ENCODE measurements at places on chromosomes 16 and 17. TPM values are rescaled to one million over a fixed set of nuclear protein-coding genes. Genes with fewer than 3 reads are reported as not detected.

The CIBAR2 gene
- 0.80 TPM for total RNA-seq

The MYOCD gene
- total RNA-seq: 19.2 TPM

DNA sequence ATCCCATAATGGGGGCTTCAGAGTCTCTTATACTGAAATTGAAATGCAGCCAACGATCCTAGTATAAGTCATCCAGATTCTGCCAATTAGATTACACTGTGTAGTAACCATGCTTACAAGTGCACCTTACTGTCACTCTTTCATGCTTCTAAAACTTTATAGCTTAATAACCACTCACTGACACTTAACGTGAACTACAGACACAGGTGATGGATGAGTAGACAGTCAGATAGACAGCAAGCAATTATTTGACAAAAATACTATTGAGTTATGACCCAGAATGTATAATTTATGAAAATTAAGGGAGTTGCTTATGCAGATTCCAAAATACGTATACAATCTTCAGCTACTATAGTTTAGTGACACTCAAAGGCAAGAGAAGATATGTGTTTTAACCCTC, 6.3 kb downstream of the CDH8 start:
- peaks cover 10% of the 10 kb centered on the region for H3K4me1 ChIP-seq
- peaks cover 52% of the 10 kb centered on the region for H3K27me3 ChIP-seq
- no peak overlapping the region for H3K27ac ChIP-seq
- no peak overlapping the region for H3K4me3 ChIP-seq
- H3K36me3 ChIP-seq: no peaks in the 10 kb centered on the region

DNA sequence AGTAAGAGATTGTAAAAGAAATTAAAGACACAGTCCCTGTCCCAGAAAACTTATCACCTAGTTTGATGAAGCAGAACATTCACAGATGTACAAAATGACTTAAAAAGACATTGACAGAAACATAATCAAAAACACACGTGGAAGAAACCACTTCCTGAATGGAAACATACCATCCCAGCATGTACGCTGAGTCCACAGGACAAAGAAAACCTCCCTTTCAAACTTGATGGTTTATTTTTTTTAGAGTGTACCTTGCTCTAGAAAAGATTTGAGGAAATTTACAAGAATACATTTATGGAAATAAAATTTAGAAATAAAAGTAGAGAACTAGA, 140.9 kb downstream of the PMP22 start:
- H3K4me3 ChIP-seq: no peak overlapping the region
- no peaks in the 10 kb centered on the region for H3K4me1 ChIP-seq
- no peaks in the 10 kb centered on the region for H3K36me3 ChIP-seq
- no peak overlapping the region for H3K27ac ChIP-seq

DNA sequence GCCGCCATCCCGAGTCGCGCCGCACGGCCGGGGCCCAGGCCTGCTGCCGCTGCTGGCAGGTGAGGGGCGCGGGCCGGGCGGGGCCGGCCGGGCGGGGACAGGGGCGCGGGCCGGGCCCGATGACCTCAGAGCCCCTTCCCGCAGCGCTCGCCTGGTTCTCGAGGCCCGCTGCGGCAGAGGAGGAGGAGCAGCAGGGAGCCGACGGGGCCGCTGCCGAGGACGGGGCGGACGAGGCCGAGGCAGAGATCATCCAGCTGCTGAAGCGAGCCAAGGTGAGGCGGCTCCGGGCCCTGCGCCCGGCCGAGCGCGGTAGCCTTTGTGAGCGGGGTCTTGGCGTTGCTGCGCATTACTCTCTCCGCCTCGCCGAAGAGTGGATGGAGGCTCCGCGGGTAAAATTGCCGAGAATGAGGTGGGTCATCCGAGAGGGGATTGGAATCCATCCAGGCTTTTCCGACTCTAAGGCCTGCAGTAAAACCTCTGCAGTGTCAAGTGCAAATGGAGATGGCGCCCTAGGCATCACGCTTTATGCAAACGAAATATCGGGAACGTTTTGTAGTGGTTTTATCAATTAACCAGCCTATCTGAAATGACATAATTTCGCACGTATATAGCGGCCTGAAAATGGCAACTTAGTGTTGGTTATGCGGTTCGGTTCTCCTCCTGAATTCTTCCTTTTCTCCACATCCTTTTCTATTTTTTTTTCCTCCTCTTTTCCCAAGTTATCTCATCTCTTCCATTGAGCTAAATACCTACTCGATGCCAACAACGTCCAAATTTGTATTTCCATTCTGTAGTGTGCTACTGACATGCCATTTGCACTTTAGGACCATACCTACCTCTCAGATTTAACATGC, 577 bp downstream of the TTC19 start:
- peak overlapping the region; percentile 85 for H3K4me3 ChIP-seq
- peaks cover 29% of the 10 kb centered on the region for H3K36me3 ChIP-seq
- no peak for DNase-seq
- peak overlapping the region; percentile 85 for H3K27ac ChIP-seq
- peaks cover 13% of the 10 kb centered on the region for H3K4me1 ChIP-seq

GRCh38 chr16:72925631-72925979, 122.3 kb downstream of the ZFHX3 start:
- peaks cover 2% of the 10 kb centered on the region for H3K36me3 ChIP-seq
- H3K27me3 ChIP-seq: no peaks in the 10 kb centered on the region
- H3K4me3 ChIP-seq: no peak overlapping the region
- no peak for DNase-seq
- peak overlapping the region; percentile 98 for H3K27ac ChIP-seq
- H3K4me1 ChIP-seq: peaks cover 59% of the 10 kb centered on the region

GRCh38 chr17:17785407-17785806, 51.4 kb downstream of the SREBF1 start:
- no peak for DNase-seq
- H3K4me3 ChIP-seq: peak overlapping the region; percentile 25
- no peaks in the 10 kb centered on the region for H3K36me3 ChIP-seq
- peak overlapping the region; percentile 78 for H3K27ac ChIP-seq

GRCh38 chr16:14672403-14672971, 21.6 kb downstream of the PLA2G10 start:
- peaks cover 7% of the 10 kb centered on the region for H3K4me1 ChIP-seq
- H3K36me3 ChIP-seq: peaks cover 5% of the 10 kb centered on the region
- DNase-seq: no peak

All from progenitor cell of endocrine pancreas (in vitro differentiated cells).